A375 (cell line): ENCODE measurements at places on chromosomes 1 and 21. TPM values are rescaled to one million over a fixed set of nuclear protein-coding genes. Genes with fewer than 3 reads are reported as not detected.

SLC45A1 gene
- total RNA-seq: 0.57 and 0.85 TPM in 2 replicates

KRTAP12-2 gene
- total RNA-seq: not detected in 2 replicates

PCAT6 gene
- total RNA-seq: not detected in 2 replicates

UMODL1 gene
- total RNA-seq: not detected in 2 replicates

CFHR2 gene
- not detected in 2 replicates for total RNA-seq

SPEN gene
- total RNA-seq: 21.6 and 23.7 TPM in 2 replicates

ARHGAP30 gene
- 1.1 and 2.7 TPM in 2 replicates for total RNA-seq

ARHGAP29 gene
- 20.2 and 24.3 TPM in 2 replicates for total RNA-seq
